A549 treated with RU486 at 1 μM for 4 hours (cell line): ENCODE measurements at places on chromosomes 13 and 19. TPM values are rescaled to one million over a fixed set of nuclear protein-coding genes. Genes with fewer than 3 reads are reported as not detected.

CYP4F2 gene
- 0.10 to 0.43 TPM in 2 of 5 replicates, not detected in the others for total RNA-seq

MRPS31 gene
- total RNA-seq: 13.1 to 16.5 TPM (median 14.6 TPM) in 5 replicates

PRR22 gene
- 1.7 to 3.5 TPM (median 2.5 TPM) in 5 replicates for total RNA-seq

RFX1 gene
- total RNA-seq: 3.1 to 6.5 TPM (median 5.4 TPM) in 5 replicates
